T-helper 2 cell treated with Interferon-gamma antibody and Interleukin-4, amounts not matched to agents 5 μg/mL and 100 μg/mL, for 36 hours (primary cell): ENCODE measurements at places on chromosomes 5 and 9.

DNA sequence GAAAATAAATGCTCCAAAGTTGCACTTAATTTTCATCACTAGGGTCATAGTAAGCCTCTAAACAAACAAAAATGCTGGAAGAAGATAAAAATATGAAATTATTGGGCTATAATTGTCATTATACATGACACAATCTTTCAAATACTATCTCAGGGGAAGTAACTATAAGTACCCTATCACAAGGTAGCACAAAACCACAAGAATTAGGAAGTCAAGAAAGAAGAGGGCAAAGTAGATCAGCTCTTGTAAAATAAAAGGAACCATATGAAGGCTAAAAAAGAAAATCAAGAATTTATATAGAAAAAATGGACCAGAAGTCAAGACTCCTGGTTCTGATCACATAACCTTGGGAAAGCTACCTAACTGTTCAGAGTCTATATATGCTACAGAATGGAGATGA is 48.1 kb downstream of the DIAPH1 start:
- DNase-seq = no peak

DNA sequence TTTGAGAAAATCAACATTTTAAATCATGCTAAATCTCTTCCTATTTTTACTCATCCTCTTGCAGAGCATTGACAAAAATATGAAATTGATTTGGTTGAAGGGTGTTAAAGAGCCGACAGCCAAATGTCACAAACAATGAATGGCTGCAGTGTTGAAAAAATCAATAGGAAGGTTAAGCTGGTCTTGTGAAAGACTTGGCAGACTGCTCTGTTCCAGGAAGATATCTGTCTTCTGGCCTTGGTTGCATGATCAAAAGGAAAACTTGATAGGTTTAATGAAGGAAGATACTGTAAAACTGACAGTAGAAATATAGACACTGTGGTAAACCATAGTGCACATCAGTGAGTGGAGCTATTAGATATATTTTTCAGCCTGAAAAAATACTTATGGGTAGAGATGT is 103.6 kb downstream of the PBX3 start:
- DNase-seq = no peak

DNA sequence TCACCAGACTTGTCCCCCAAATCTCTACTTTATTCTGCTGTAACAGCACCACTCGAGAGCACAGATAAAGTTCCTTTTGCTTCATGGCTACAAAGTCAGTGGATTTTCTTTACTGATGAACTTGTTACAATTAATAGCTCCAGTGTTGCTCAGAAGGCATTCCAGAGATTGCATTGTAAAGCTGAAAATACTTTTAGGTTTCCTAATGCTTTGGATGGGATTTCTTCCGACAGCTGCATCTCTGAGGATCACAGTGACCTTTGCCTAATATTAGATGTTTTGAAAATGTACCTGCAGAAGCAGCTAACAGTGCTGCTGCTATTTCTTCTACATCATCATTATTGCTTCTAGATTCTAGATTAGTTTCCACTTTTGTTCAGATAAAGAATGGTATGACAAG is 58.8 kb upstream of the TMEM171 start:
- no peak for DNase-seq

DNA sequence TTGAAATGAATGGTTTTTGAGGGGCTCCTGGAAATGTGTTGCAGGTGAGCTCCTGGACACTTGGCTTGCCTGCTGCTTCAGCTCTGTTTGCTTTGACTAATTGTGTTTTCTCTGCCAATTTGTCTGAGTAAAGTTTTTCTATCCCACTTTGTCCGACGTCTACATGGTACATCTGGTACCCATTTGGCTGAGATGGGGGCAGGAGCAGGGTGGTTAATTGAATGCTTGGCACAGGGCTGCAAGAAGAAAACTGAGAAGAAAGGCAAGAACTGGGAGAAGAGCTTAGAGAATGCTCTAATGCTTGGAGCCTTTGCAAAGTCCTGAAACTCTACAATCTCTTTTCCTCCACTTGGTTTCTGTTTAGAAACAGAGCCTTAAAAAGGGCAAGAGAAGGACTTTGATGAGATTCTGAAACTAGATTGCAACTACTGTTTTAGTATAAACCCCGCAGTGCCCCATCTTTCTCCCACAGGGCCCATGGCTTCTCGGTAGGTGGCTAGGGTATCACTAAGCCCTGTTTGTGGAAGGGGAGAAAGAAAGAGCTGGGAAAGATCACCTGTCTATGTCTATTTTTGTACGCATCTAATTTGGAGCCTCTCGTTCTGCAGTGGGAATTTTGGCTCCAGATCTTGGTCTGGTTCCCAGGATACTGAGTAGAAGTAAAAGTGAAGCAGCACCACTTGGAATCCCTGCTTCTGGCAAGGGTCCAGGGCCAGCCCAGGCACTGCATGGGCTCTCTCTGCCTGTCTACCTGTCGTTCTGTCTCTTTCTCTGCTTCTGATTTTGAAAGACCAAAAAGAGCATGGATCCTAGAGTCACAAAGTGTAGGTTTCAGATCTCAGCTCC is 214.4 kb downstream of the SEMA6A start:
- DNase-seq = no peak

DNA sequence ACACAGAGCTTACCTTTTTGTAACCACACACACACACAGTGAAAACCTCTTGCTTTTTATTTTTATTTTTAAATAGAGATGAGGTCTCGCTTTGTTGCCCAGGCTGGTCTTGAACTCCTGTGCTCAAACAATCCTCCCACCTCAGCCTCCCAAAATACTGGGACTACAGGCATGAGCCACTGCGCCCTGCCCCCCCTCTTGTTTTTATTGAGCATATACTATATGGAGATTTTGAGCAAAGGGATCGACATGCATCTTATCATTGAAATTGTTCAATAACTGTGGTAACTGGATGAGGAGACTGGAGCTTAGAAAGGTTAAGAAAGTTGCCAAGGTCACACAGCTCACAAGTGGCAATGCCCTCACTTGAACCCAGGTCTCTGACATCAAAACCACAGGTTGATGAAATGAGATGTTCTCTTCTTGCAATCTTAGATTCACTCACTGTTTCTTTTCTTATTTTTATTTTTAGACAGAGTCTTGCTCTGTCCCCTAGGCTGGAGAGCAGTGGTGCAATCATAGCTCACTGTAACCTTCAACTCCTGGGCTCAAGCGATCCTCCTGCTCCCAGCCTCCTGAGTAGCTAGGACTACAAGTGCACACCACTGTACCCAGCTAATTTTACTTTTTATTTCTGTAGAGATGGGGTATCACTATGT is 26.8 kb upstream of the STXBP1 start:
- no peak for DNase-seq

- no peak for DNase-seq
Measured at GRCh38 chr5:142156839-142157463, 48.4 kb downstream of the NDFIP1 start.

DNA sequence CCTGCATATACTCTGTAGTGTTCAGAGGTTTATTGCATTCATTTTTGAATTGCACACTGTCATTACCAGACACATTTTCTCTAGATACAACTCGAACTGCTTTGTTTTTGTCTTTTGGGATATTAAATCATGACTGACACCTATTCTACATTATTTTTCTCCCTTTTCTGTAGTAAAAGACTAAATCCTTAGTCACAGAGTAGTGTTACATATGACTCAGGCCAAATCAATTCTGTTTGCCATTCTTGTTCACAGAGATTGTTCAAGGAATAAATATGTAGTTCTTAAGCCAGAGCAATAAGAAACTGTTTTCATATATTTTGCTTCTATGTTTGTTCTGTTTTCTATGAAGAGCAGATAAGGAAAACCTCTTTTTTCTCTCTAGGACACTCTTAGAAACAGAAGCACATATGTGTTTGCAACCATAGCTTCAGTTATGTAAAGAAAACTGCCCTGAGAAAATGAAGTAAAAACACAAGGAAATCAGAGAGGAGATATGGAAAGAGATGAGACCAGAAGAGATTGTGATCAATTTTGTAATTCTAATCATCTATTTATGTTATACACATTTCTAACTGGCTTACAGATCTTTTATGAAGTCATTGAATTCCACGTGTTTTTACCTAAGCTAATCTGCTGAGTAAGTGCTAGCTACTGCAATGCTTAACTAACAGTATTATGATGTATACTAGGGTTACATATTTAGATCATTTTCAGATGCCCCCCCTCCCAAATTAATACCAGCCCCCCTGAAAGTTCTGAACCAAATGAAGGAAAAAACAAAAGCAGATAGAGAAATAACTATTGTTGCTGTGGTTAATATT is 1995.6 kb upstream of the CDH6 start:
- DNase-seq = no peak
